ENCODE measurements at places on chromosomes 7 and 10.

GRCh38 chr10:51530541-51530940 is 168.9 kb downstream of the CSTF2T start:
- no peak for DNase-seq
- no peaks in the 10 kb centered on the region for H3K4me1 ChIP-seq
- no peaks in the 10 kb centered on the region for H3K27me3 ChIP-seq
- H3K27ac ChIP-seq, result no peak overlapping the region
- H3K4me3 ChIP-seq, result no peak overlapping the region
- H3K36me3 ChIP-seq, result no peaks in the 10 kb centered on the region

DNA sequence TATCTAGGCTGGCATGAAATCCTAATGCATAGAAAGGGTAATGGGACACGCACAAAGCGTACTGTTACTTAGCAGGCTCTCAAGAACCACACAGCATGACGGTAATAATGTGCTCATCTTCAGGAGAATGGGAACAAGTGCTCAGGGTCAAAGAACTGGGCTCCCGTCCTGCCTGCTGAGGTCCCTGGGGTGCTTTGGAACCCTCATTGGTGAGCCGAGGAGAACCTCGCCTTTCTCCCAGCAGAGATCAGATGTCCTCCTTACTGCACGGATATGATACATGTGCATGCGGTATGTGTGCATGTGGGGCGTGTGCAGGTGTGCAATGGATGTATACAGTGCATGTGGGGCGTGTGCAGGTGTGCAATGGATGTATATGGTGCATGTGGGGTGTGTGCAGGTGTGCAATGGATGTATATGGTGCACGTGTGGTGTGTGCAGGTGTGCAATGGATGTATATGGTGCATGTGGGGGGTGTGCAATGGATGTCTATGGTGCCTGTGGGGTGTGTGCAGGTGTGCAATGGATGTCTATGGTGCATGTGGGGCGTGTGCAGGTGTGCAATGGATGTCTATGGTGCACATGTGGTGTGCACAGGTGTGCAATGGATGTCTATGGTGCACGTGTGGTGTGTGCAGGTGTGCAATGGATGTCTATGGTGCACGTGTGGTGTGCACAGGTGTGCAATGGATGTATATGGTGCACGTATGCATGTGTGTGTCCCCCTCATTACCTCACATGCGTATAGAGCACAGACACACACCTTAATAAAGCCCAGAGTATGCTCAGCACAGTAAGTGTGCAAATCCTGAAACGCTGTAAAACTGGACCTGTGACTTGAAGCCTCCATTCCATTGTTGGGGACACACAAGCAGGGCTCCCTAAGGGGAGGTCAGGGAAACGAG is 336.3 kb downstream of the PTPRN2 start:
- no peaks in the 10 kb centered on the region for H3K27me3 ChIP-seq
- no peaks in the 10 kb centered on the region for H3K36me3 ChIP-seq
- H3K4me3 ChIP-seq, result no peak overlapping the region
- no peak overlapping the region for H3K27ac ChIP-seq
- H3K4me1 ChIP-seq, result no peaks in the 10 kb centered on the region

GRCh38 chr10:14062528-14063260 is 268.0 kb downstream of the FRMD4A start:
- H3K36me3 ChIP-seq, result no peaks in the 10 kb centered on the region
- H3K4me1 ChIP-seq, result no peaks in the 10 kb centered on the region
- H3K27ac ChIP-seq, result no peak overlapping the region
- no peaks in the 10 kb centered on the region for H3K27me3 ChIP-seq
- no peak overlapping the region for H3K4me3 ChIP-seq
- no peak for DNase-seq

- no peak for DNase-seq
- no peaks in the 10 kb centered on the region for H3K36me3 ChIP-seq
- H3K27me3 ChIP-seq, result no peaks in the 10 kb centered on the region
Measured at GRCh38 chr7:79359827-79360226, 93.6 kb downstream of the MAGI2 start.

DNA sequence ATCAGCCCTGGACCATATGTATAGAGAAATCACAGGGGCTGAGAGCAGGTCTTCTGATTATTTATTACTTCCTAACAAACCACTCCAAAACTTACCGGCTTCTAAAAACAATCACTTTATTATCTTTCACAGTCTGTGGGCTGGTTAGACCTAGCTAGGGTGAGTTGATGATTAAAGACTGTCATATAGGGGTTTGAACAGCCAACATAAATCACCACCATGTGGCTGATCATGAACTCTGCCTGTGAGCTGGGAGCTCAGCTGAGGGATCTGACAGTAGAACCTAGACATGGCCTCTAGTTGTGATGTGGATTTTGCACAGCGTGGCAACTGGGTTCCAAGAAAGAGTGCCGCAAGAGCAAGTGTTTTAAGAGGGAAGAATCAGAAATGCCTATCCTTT is 305.4 kb downstream of the CSTF2T start:
- peaks cover 32% of the 10 kb centered on the region for H3K4me1 ChIP-seq
- no peak overlapping the region for H3K27ac ChIP-seq
- H3K4me3 ChIP-seq, result no peak overlapping the region
- H3K36me3 ChIP-seq, result no peaks in the 10 kb centered on the region

- H3K36me3 ChIP-seq, result peaks cover 20% of the 10 kb centered on the region
- no peaks in the 10 kb centered on the region for H3K27me3 ChIP-seq
- no peak for DNase-seq
Measured at GRCh38 chr7:74355091-74355490, 65.9 kb downstream of the CLIP2 start.

DNA sequence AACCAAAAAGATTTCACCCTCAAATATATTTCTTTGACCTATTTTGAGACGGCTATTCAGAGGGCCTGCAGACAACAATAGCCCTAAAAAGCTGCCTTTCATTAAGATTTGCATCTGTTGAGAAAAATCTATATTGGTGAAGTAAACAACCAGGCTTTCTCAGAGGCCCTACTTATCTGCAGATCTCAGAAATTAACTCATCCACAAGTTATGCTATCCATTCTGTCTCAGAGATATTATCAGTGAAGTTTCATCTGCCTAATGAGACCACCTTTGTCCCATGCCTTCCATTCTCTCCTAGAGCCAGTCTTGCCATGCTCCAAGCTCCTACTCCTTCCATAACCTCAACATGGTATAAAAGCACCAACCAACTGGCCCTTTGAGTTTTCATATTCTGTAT is 130.3 kb downstream of the CACNA2D1 start:
- no peak for DNase-seq
- H3K27me3 ChIP-seq, result no peaks in the 10 kb centered on the region
- peaks cover 4% of the 10 kb centered on the region for H3K4me1 ChIP-seq
- H3K36me3 ChIP-seq, result no peaks in the 10 kb centered on the region
- H3K4me3 ChIP-seq, result no peak overlapping the region

Measured in stomach (tissue), 19 donors.